ENCODE measurements at places on chromosomes 2 and 18.

GRCh38 chr2:220995581-220995980 lies 576.5 kb downstream of the EPHA4 start:
- DNase-seq = no peak

DNA sequence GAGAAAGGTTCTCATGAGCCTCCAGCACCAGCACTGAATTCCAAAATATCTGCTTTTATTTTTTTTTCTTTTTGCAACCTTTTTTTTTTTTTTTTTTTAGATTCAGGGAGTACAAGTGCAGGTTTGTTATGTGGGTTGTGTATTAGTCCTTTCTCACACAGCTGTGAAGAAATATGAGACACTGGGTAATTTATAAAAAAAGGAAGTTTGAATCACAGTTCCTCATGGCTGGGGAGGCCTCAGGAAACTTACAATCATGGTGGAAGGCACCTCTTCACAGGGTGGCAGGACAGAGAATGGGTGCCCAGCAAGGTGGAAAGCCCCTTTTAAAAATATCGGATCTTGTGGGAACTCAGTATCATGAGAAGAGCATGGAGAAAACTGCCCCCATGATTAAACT lies 7.9 kb upstream of the TMX3 start:
- DNase-seq = no peak

GRCh38 chr2:31446848-31447247 lies 32.3 kb upstream of the XDH start:
- no peak for DNase-seq

GRCh38 chr18:51614967-51615571 lies 417.6 kb upstream of the MEX3C start:
- no peak for DNase-seq
